ENCODE measurements at places on chromosomes 7 and 10. TPM values are rescaled to one million over a fixed set of nuclear protein-coding genes. Genes with fewer than 3 reads are reported as not detected.
A peak's percentile ranks its signal among the peaks of the same experiment; 100 is the strongest.

The PIP gene
- total RNA-seq = not detected

- DNase-seq = no peak
Observed at GRCh38 chr7:2480070-2480408, 3.8 kb upstream of the GRIFIN start.

The KLLN gene
- 0.22 TPM for total RNA-seq

GRCh38 chr7:46126675-46127300 is 205.7 kb upstream of the IGFBP3 start:
- DNase-seq = no peak

The ATOH7 gene
- not detected for total RNA-seq

The CYP2C18 gene
- total RNA-seq = not detected

- no peak for DNase-seq
Observed at GRCh38 chr10:80600256-80600655, 62.6 kb downstream of the SH2D4B start.

The CCT6A gene
- total RNA-seq = 159 TPM

The GSTO2 gene
- 0.65 TPM for total RNA-seq

The TMEM140 gene
- total RNA-seq = 59.7 TPM

- DNase-seq = no peak
Observed at GRCh38 chr7:1501487-1502270, 2.5 kb downstream of the INTS1 start.

DNA sequence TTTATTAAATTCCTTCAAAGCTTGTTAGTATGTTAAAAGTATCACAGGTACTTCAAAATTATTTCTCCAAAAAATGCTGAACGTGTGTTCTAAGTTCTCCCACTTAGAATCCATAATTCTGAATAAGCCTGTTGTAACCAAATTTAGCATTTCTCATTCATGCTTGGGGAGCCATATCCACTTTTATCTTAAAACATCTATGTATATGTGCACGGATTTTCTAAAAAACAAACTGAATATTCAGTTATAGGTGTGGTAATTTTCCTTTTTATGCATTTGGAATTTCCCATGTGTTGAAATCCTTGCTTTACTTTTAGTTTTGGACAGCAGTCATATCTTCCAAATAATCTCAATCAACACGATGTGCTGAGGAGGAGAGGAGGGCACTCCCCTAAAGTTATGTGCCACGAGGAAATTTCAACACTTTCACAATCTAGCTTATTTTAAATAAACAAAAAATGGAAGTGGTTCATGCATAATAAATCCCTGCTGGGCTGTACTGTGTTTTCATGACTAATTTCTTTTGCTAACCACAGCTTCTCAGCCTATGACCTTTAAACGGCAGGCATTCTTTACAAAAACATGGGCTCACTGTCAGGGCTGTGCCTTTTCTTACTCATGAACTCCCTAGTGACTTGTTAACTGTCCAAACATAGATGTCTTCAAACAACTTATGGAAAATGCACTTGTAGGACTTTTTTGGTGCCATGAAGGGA is 380.3 kb upstream of the SEMA3C start:
- peak; percentile 94 for DNase-seq

DNA sequence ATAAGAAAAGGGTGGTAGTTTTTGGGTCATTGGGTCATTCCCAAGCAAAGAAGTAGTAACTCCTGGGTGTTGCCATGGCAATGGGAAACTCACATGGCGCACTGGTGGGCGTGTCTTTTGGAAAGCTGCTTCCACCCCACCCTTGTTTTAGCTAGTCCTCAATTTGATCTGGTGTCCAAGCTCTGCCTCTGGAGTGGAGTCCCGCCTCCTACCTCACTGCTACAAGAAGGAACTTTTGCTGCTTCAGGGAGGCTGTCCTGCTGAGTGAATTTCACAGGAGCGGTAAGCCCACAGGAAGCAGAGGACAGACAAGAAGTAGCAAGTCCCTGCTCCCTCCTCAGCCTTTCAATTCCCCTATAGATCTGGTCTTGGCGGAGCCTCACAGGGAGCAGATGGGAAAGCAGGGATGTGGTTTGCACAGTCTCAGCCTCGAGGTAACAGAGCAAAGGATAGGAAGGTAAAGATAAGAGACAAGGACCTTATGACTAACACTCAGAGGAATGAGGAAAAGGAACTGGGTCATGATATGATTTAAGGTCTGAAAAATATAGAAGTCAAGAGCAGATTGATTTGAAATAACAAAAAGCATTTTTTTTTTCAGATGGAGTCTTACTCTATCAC is 700.3 kb downstream of the TNS3 start:
- DNase-seq = no peak

DNA sequence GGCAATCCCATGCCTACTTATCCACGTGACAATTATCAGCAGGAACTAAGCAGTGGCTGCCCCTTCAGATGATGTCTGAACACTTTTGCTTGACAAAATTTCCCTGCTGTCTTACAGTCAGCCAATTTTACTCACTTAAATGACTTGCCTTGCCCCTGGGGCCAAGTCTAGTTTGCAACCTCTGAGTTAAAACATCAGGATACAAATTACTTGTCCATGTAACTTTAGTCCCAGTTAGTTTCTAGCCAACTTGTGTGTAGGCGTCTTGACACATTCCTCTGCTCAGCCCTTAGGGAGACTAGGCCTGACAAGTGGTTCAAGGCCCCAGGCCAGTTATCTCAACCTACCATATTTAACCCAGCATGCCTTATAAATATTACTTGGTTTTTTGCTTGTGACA is 11.6 kb upstream of the TYSND1 start:
- no peak for DNase-seq
